Panc1 (cell line): ENCODE measurements at places on chromosomes 2 and 18. TPM values are rescaled to one million over a fixed set of nuclear protein-coding genes. Genes with fewer than 3 reads are reported as not detected.

CNGA3 gene
- not detected for total RNA-seq

ST6GAL2 gene
- total RNA-seq: not detected

SERPINB10 gene
- not detected for total RNA-seq

ASAP2 gene
- total RNA-seq: 107 TPM

ICA1L gene
- total RNA-seq: 6.4 TPM

DPP10 gene
- total RNA-seq: not detected

LYG2 gene
- total RNA-seq: not detected

KHK gene
- 1.5 TPM for total RNA-seq

ITGB6 gene
- total RNA-seq: 0.08 TPM

RBKS gene
- total RNA-seq: 2.2 TPM

CCDC148 gene
- 0.92 TPM for total RNA-seq

IL36A gene
- total RNA-seq: not detected

FIGLA gene
- total RNA-seq: not detected

CXCR4 gene
- total RNA-seq: 1.1 TPM
